HT1080 (cell line): ENCODE measurements at places on chromosomes 2 and 18. TPM values are rescaled to one million over a fixed set of nuclear protein-coding genes. Genes with fewer than 3 reads are reported as not detected.

Gene AQP12A
- not detected in 2 replicates for total RNA-seq

- no peak for DNase-seq
Observed at GRCh38 chr2:98009887-98010760, 14.4 kb upstream of the TMEM131 start.

- DNase-seq: no peak
Observed at GRCh38 chr2:56239030-56239429, 55.2 kb downstream of the CCDC85A start.

DNA sequence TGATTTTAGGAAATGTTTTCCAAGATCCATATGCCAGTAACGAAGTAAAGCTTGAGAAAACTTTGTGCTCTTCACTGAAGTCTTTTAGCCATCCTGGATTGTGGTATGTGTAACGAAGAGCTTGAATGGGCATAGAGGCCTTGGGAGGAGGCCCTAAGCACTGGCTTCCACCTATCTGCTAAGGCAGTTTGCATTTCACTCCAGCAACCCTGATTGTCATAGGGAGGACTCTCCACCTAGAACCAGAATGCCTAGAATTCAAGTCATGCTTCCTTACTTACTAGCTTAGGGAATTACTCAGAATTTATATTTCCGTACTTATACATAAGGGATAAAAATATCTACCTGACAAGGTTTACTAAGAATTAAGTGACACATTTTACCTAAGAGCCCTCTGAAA, 451.5 kb downstream of the FBXO15 start:
- DNase-seq: no peak

DNA sequence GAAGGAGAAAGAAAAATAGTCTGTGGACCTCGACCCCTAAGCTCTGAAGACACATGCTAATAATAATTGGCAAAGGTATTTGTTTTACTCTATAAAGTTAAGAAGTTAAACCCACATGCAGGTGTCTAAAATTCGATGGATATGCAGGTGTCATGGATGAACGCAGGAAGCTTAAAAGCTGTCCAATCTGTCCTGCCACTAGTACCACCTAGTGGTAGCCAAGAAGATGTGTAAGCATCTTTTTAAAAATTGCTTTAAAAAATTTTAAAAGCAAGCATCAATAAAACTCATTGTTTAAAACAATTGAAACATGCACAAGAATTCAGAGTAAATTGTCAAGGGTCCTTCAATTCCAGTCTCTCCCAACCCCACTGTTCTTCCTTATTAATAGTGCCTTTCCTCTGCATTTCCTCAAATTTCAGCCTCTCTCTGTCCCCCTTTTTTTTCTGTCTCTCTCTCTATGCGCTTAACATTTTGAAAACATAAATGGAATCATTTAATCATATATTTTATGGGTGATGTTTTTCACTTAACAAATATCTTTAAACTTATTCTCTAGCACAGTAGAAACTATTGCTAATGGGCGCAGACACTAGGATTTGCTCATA, 30.6 kb upstream of the PPP3R1 start:
- DNase-seq: no peak

GRCh38 chr2:196291426-196291825, 120.0 kb upstream of the STK17B start:
- DNase-seq: no peak

GRCh38 chr18:61528961-61529360, 195.7 kb downstream of the CDH20 start:
- no peak for DNase-seq

DNA sequence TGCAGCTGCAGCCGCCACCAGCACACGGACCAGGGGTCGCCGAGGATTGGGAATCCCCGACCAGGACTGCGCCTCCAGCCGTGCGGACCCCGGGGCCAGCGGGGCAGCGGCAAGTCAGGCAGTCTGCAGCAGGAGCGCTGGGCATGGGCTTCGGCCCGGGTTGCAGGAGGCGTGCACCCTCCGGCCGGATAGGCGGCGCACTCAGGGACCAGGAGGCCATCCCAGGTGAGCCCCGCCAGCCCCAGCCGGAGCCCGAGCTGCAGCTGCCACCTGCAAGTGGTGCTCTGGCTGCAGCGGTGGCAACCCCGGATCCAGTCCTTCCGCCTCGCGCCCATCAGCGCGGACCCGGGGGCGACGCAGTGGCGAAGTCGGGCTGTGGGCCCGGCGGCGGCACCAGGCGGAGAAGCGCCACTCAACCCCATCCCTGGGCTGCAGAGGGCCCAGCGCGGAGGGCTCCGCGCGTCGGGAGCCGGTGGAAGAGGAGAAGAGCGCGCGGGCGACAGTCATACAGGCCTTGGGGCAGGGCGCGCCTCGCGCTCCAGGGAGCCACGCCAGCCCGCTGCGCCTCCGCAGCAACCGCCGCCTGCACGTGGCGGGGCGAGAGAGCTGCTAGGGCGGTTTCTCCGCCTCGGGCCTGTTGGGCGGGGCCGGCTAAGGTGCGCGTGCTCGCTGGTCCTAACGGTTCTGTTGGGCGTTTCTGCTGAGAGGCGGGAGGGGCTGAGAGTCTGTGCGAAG, 73.8 kb downstream of the RPIA start:
- DNase-seq: no peak

DNA sequence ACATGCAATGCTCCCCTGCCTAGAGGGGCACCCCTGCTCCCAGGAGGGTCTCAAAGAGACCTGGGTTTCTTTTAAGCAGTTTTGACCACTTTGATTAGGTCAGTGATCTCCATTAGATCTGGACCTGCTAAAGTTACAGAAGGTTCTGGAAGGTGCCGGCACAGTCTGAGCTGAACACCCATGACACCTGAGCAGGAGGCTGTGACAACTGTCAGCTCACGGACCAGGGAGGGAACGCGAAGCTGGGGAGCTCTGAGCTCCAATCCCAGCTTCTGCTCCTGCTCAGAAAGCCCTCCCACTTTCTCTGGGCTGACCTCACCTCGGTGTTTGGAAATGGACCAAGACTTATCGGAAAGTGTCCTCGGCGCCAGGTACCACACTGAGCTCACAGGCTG, 113.8 kb downstream of the NFATC1 start:
- no peak for DNase-seq
